Stimulated activated CD4-positive, alpha-beta T cell treated with anti-CD3 and anti-CD28 coated beads, Interleukin-1b, Interleukin-23, amount 100 ng/mL, for 1 hour (primary cell): ENCODE measurements at places on chromosomes 5 and 9.

- DNase-seq = no peak
Observed at GRCh38 chr5:139462586-139463276, at the start of gene ECSCR. Gene ECSCR, minus strand, starts transcription at chr5:139462743. Its CDS starts 73 bp downstream, at chr5:139462670.

GRCh38 chr5:38589629-38590028 lies 33.2 kb upstream of the LIFR start:
- no peak for DNase-seq

- DNase-seq = no peak
Observed at GRCh38 chr5:175694371-175695160, 36.7 kb downstream of the HRH2 start.

- DNase-seq = no peak
Observed at GRCh38 chr5:103941596-103941995, 379.0 kb upstream of the NUDT12 start.

DNA sequence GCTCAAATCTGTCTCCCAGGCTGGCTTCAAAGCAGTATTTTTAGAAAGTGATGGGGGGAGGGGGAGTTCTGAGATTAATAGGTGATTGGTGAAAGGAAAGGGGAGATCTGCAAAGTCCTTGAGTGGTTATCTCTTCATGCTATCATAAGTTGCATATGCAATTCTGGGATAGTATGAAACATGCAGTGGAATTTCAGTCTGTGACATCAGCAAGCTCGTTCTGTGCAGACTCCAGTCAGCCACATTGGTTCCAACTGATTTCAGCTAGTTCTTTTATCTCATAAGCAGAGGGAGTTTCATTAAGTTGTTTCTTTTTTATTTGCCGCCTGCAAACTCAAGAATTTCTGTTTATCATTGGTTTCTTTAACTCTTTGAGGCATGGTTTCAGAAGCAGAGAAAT lies 180.5 kb upstream of the SH3GL2 start:
- DNase-seq = no peak

- DNase-seq = no peak
Observed at GRCh38 chr5:133970325-133970909, 2.0 kb upstream of the C5orf15 start.

DNA sequence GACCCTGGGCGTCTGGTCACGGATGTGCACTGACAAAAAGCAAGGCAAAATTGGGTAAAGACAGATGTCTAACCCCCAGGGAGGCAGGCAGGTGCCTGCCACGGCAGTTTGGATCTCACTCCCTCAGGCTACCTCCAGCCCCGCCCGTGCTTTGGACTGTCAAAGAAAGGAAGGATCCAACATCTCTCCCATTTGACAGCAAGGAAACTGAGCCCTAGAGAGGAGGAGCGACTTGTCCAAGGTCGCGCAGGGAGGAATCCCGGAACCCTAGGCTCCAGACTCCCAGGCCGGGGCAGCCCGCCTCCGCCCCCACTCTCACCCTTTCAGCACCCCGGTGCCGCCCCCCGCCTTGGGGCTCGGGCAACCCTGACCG lies 376 bp downstream of the GOLGA1 start:
- no peak for DNase-seq

DNA sequence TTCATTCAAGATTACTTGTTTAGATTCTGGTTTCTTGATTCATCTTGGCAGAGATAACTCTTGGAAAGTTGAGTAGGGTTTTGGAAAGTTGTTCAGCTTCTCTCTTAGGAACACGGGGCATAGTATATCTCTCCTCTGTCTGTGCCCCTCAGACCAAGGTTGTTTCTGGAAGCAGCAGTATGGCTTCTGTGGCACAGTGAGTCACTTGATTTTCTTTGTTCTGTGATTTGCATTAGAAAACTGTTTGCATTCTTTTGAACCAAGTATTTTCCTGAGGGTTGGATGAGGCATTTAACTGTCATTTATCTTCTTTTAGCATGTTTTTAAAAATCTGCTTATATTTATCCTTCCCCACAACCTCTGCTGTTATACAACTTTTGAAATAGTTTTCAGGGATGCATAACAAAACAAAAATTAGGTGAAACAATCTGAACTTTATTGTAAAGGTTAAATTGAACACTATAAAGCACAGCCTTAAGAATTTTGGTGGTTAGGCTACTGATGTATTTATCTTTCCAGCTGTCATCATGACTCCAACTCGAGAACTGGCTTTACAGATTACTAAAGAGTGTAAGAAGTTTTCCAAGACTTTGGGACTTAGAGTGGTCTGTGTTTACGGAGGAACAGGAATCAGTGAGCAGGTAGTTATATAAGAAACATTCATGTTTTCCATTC lies 26.5 kb downstream of the DDX46 start:
- no peak for DNase-seq

- no peak for DNase-seq
Observed at GRCh38 chr9:7227951-7228350, 470.2 kb downstream of the KDM4C start.

DNA sequence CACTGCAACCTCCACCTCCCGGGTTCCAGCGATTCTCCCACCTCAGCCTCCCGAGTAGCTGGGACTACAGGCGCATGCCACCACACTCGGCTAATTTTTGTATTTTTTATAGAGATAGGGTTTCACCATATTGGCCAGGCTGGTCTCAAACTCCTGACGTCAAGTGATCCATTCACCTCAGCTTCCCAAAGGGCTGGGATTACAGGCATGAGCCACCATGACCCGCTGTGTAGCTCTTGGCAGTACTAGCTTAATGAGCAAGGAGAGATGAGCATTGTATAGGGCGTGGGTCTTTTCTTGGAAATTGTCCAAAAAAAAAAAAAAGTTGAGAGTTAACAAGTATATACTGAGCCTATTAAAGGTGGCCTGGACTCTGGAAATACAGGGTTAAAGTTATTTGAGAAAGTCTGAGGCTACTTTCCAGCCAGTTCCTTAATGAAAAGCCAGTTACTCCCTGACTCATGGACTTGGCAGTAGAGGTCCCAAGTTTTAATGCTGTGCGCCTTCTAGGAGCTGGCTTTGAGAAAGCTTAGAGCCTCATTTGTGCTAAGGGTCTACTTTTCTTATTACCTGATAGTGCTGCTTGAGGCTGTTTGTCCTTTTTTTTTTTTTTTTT lies 4.2 kb upstream of the FGF18 start:
- no peak for DNase-seq

GRCh38 chr5:131250751-131251475 lies 12.9 kb upstream of the CDC42SE2 start:
- no peak for DNase-seq

GRCh38 chr9:2087500-2088313 lies 72.6 kb downstream of the SMARCA2 start:
- no peak for DNase-seq

DNA sequence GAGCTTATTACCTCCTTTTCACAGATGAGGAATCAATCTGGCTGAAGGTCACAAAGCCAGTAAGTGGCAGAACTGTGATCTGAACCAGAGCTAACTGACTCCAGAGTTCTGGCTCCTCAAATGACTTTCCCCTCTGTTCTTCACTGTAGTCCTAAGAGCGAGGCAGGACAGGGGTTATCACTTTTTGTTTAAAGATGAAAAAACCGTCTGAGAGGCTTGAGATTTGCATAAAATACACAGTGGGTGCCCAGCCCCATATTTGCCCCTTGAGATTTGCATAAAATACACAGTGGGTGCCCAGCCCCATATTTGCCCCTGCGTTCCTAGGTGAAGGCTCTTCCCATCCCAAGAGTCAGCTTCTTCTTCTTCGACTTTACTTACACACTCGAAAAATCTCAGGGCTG lies 667 bp downstream of the FBXO10 start:
- DNase-seq = no peak

DNA sequence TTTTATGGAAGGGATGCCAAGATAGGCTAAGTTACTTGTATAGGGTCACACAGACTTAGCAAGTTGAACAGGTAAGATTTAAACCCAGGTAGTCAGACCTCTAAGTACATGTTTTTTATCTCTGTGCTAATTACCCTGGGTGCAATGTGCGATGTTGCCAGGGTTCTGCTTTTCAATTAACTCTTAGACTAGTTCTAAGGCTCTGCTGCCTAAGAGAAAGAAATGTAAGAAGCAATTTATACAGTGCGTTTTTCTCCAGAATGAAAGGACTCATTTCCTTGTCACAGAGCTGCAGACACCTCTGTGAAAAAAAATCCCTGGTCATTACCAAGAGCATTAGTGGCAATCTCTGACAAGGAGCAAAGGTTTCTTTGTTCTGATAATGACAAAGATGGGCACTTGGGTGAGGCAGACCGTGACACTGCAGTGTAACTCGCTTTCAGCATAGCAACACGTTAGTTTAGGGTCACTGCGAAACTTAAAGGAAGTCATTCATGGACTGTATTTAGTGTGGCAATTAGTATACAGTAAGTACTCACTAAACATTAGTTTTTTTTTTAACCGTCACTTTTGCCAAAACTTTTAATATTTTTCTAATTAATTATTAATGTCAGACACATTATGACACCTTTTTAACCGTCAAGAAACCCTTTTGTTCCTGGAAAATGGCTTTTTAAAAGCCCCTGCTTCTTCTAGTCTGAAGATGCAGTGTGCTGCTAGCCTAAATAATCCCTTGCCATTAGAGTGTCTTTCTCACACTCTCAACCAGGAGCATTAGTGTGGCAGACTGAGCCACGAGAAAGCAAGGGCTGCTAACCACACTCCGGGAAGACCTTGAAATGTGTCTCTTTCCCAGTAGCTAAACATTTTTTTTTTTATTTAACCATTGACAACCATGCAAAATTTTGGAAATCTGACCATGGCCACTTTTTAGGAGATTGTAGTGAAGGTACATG lies 520.0 kb upstream of the C9orf72 start:
- no peak for DNase-seq

GRCh38 chr5:132238169-132238744 lies 10.6 kb upstream of the P4HA2 start:
- DNase-seq = peak; percentile 68

DNA sequence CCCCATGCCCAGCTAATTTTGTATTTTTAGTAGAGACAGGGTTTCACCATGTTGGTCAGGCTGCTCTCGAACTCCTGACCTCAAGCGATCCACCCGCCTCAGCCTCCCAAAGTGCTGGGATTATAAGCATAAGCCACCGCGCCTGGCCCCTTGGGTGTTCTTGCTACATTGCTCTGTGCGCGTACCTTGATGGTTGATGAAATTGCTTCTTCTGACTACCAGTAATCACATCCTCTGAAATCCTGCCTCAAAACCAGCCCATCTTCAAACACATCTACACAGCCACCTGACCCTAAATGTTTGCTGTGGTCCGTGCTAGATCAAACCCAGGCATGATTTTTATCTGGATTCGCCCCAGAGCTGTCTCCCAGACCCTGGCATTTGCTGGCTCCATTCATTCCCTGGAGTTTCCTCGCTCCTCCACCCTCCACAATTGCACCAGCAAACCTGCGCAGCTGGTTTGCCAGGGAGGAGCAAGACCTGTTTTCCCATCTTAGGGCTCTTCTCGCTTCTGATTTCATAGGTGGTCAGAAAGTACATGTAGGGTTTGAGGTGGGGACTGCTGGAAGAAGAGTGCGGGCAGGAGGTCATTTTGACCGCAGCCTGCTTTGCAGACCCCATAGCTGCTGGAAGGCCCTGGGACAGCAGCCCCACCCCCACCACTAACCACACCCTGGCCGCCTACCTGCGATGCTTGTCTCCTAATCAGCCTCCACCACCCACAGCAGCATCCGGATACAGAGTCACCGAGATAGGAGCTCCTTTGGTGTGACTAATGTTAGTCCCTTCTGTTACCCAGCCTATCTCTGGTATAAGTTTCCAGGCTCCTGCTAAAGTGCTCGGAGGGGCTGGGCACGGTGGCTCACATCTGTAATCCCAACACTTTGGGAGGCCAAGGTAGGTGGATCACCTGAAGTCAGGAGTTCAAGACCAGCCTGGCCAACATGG lies 22.7 kb downstream of the SWI5 start:
- DNase-seq = no peak

DNA sequence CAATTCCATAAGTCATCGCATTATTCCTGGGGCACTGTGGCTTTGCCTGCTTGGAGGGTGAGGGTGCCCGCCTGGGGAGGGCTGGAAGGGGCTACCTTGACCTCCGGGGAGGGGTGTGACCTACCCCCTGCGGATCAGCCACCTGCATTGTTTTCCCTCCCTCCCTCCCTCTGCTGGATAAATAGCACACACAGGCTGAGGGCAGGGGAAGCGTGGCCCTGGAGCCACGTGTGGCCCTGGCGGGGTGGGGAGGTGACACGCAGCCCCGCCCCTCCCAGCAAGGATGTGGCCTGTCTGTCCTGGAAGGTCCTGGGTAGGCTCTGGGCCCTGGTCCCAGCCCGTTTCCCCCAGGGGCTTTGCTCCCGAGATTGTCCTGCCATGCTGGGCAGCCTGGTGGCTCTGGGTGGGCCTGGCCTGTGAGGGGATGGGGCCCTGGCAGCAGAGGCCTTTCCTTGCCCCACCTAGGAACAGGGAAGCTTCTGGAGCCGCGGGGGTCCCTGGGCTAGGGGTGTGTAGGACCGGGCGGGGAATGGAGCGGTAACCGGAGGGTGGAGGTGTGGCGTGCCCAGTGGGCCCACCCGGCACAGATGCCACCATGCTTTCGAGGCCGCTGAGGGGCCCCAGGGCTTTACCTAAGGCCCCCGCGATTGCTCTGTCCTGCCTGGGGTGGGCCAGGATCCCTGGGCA lies 33.4 kb downstream of the RXRA start:
- no peak for DNase-seq

DNA sequence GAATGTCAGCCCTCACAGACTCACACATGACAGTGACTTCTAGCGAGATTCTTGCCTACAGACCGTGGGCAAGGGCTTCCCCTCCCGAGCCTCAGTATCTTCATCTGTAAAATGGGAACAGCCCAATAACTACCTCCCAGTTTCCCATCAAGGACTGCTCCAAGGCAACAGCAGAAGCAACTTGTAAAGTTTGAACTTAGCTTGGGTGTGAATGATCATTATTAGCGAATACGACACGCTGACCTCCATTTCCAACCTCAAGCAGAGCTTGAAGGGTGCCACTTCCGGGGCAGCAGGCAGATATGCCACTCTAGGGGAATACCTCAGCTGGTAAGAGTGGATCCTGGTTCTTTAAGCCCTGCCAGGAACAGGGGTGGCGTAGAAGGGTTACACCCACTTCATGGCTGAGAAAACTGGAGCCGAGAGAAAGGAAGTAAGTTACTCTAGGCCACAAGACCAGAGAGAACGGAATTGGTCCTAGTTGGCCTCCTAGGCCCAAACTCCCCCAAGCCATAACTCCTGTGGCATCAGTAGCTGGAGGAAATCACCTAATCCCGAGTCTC lies 2.0 kb downstream of the RNF44 start:
- DNase-seq = no peak

DNA sequence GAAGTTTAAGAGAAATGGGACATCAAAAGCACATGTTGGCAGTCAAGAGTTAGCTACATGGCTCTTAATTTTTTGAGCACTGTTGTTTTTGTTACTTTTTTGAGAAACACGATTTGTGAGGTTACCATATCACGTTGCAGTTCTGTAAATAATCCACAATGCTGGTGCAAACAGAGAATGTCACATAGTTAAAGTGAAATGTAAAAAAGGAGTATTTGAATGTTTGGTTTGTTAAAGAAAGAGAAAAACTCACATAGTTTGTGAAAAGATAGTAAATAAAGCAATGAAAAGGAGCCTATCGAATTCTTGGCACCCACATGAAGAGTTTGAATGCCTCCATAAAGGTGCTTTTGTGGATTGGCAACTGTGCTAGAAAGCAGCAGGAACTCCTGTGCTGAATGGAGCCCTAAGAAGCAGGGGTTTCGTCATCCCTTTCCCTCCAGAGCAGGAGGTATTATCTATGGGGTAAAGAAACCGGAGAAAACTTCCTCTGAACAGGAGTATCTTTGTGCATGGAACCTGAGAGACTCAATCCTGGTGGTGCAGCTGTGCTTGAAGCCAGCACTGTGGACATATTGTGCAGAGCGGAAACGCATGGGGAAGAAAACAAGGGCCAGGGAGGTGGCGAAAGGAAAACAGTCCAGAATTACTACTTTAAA lies 148.5 kb upstream of the OTULINL start:
- no peak for DNase-seq
